ENCODE measurements at places on chromosomes 13 and 19.

- DNase-seq = peak; percentile 96
Observed at GRCh38 chr19:13846557-13847406, 30.2 kb upstream of the NANOS3 start.

DNA sequence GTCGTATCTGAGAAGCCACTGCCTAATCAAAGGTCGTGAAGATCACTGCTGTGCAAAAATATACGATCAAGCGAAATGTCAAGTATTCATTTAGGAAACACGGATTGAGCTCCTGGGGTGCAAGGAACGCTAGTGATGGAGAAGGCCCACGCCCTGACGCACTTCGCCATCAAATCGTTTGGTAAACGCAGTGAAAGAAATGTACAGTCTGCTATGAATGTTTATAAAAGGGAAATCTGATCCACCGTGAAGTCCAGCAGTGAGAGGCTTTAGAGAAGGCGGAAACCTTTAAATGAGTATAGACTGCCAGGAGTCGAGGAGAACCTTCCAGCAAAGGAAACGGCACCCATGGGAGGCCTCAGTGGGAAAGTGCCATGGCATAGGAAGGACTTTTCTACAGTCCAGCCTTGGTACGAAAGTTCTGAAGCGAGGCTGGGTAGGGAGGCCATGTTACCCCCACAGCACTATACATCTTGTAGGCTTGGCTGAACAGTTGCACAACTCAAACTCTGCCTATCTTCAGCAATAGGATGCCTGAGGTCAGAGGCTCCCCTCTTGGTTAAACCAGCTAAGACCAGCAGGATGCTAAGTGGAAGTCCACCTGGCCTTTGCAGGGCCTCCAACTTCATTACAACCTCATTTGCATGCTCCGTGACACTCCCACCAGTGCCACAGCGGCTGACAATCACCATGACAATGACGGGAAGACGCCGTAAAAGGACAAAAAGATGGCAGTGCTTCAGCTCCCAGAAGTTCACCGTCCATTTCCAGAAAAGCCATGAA is 20.4 kb downstream of the PCID2 start:
- DNase-seq = no peak

GRCh38 chr13:27044837-27045570 is 126.6 kb downstream of the USP12 start:
- no peak for DNase-seq

GRCh38 chr13:94331281-94331680 is 148.2 kb downstream of the DCT start:
- DNase-seq = no peak
